AG09309 (cell line): ENCODE measurements at places on chromosomes 1 and 21.

- DNase-seq = no peak
Observed at GRCh38 chr1:174491606-174492005, 43.8 kb downstream of the GPR52 start.

GRCh38 chr21:25903607-25904006, 168.8 kb downstream of the GABPA start:
- DNase-seq = no peak

GRCh38 chr1:213670692-213671023, 317.1 kb upstream of the PROX1 start:
- no peak for DNase-seq

- DNase-seq = no peak
Observed at GRCh38 chr1:67429528-67430357, 459 bp downstream of the SERBP1 start.

GRCh38 chr1:157618190-157618589, 20.3 kb upstream of the FCRL4 start:
- DNase-seq = no peak

DNA sequence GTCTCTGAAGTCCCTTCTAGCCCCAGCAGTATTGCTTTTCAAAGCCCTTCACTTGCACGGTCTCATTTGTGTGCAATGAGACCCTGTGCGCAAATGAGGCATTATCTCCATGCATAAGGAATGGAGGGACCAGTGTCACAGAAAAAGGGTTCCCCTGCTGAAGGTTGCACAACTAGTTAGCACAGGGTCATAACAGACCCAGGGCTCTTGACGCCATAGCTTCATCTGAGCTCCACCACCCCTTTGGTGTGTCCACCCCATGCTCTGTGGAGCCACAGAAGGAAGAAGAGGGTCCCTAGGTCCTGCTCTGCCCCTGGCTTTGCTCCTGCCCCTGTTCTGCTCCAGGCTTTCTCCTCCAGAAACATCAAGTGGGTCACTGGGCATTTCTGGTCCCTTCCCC, 12.6 kb downstream of the SH2D2A start:
- no peak for DNase-seq

- no peak for DNase-seq
Observed at GRCh38 chr21:45388611-45389296, 16.2 kb upstream of the COL18A1 start.
